ENCODE measurements at places on chromosomes 3 and 15. TPM values are rescaled to one million over a fixed set of nuclear protein-coding genes. Genes with fewer than 3 reads are reported as not detected.

- peaks cover 2% of the 10 kb centered on the region for H3K36me3 ChIP-seq
- no peaks in the 10 kb centered on the region for H3K27me3 ChIP-seq
- no peak for DNase-seq
- H3K27ac ChIP-seq, result no peak overlapping the region
- no peaks in the 10 kb centered on the region for H3K4me1 ChIP-seq
- H3K4me3 ChIP-seq, result no peak overlapping the region
These were observed 63.0 kb downstream of the SLTM start for GRCh38 chr15:58870451-58870850.

GRCh38 chr3:40681658-40682055, 156.9 kb downstream of the ZNF621 start:
- peaks cover 8% of the 10 kb centered on the region for H3K4me1 ChIP-seq
- H3K36me3 ChIP-seq, result no peaks in the 10 kb centered on the region
- H3K27me3 ChIP-seq, result peaks cover 1% of the 10 kb centered on the region
- H3K4me3 ChIP-seq, result no peak overlapping the region
- H3K27ac ChIP-seq, result no peak overlapping the region

DNA sequence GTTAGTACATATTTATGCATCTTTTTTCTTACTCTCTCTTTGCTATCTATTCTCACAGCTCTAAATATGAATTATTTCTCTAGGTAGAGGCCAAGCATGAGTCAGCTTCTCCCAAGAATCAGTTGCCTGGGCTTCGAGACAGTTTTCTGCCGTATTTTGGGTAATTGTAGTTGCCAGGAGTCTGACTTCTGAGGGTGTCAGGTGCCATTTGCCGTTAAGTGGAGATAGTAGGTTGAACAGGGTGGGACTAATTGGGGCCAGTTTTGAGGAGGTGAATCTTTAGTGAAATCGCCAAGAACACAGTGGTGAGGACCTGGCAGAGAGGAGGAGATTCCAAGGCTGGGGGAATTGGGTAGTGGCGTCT, 7.8 kb upstream of the NRROS start:
- DNase-seq, result no peak
- peaks cover 1% of the 10 kb centered on the region for H3K36me3 ChIP-seq
- H3K4me3 ChIP-seq, result peak overlapping the region; percentile 84
- H3K4me1 ChIP-seq, result peaks cover 12% of the 10 kb centered on the region
- H3K27ac ChIP-seq, result peak overlapping the region; percentile 82

DNA sequence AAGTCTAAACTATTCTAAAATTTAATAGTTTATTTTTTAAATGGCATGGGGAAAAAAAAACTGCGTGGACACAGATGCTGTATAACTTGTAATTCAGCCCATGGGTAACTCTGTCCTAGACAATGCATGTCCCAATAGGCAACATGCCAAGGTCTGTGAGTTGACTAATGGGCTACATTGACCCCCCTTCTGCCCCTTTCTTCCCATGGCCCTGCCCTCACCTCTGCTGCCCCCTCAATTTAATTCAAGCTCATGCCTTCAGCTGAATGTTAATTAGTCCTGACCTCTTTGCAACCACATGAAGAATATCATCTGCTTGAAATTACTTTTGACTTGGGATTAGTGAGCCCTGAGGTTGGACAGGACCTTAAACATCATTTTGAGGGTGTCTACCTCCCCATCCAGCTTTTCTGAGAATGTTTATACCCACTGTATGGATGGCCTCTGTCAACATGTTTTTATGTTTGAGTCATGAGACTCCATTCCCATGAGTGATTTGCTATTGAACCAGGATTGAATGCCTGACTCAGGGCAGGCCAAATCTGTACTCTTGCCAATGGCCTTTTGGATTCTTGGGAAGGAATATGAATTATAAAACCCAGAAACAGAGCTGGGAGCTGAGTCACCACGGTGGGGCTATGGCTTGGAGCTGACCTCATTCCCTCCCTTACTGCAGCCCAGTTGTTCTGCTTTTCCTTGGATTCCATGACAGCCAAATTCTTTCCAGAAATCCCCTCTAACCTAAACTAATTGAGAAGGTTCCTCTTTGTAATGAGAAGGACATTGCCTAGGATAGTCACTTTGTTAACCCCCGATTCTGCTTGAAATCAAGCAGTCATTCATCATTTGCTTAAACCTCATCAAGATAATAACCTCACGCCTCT, 33.5 kb upstream of the PDE8A start:
- H3K36me3 ChIP-seq, result no peaks in the 10 kb centered on the region
- no peaks in the 10 kb centered on the region for H3K27me3 ChIP-seq
- DNase-seq, result no peak
- H3K4me1 ChIP-seq, result peaks cover 32% of the 10 kb centered on the region
- H3K27ac ChIP-seq, result peak overlapping the region; percentile 60

DNA sequence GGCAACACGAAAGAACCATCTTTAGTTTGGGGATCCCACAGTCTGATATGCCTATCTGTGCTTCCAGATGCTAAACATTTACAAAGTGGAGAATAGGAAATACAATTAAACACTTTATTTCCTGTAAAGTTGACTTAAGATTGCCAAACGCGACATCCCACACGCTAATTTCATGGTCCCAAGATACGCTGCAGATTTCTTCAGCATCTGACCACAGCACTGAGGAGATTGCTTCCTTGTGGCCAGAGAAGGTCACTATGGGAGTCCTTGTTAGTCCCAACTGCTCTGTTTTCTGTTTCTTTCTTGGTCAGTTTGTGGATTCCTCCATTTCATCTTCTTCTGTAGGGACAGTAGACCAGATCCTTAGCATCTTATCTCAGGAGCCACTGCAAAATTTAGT, 43.3 kb downstream of the ASB7 start:
- H3K4me3 ChIP-seq, result no peak overlapping the region
- no peaks in the 10 kb centered on the region for H3K36me3 ChIP-seq
- H3K4me1 ChIP-seq, result no peaks in the 10 kb centered on the region
- DNase-seq, result no peak
- no peaks in the 10 kb centered on the region for H3K27me3 ChIP-seq

The TMEM158 gene
- total RNA-seq, result 6.9 TPM

The PIGBOS1 gene
- total RNA-seq, result 9.6 TPM

The CPLX3 gene
- not detected for total RNA-seq

The CXCR6 gene
- total RNA-seq, result not detected

The LRIG1 gene
- 108 TPM for total RNA-seq

The TRIM71 gene
- 0.05 TPM for total RNA-seq

The MDFIC2 gene
- not detected for total RNA-seq
